WTC11 (cell line): ENCODE measurements at places on chromosomes 2 and 18.

GRCh38 chr2:179898873-179899272, 37.5 kb upstream of the ZNF385B start:
- DNase-seq = peak; percentile 67

- no peak for DNase-seq
These were observed 91.3 kb downstream of the ANTXR1 start for GRCh38 chr2:69104261-69104660.

GRCh38 chr2:154158101-154158500, 286.4 kb downstream of the GALNT13 start:
- DNase-seq = no peak

DNA sequence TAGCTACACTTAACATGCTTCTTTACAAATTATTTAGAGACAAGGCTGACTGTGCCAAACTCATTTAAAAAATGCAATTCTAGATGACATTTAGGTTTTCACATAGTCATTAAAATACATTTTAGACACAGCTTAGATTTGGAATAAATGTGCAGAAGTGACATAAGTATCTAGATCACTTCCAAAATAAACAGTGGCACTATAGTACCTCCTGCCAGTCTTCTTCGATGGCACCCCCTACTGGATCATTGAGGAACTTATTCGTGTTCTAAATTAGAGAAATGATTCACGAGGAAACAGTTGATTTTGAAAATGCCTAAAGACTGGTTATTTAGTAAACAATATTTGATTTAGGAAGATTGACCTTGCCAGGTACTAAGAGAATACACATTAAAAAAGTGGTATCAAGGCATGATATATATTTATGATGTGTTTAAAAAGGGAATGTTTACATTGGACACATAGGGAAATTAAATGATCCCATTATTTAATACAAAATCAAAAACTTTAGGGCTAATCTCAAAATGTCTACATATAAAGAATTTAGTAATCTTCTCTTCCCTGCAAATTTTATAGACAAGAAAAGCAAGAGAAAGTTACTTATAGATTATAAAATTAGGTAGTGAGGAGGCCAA, 323.9 kb downstream of the XIRP2 start:
- DNase-seq = peak; percentile 28

- DNase-seq = no peak
These were observed 90.0 kb downstream of the MAP3K20 start for GRCh38 chr2:173165443-173166238.

DNA sequence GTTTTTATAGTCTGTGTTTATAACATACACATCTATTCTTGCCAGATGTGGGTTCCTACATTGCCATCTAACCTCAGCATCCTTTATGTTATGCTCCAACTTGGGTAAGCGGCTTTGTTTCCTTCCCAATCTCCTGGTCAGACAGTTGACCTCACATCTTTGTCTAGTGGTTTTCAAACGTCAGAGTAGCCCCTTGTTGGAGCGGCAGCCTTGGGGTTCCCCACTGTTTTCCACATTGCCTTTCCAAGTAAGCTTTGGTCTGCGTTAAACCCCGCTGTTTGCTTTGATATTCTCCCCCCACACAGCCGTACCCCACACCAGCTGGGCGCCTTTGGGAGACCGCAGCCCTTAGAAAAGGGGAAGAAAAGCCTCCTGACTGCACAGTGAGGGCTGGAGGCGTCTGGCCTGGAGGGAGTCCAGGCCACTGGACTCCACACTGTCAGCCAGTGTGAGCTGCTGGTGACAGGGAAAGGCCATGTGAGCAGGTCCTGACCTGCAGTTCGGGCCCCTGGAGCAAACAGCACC, 83.3 kb downstream of the MALT1 start:
- DNase-seq = no peak

GRCh38 chr2:121055088-121055487, 229.9 kb downstream of the TFCP2L1 start:
- no peak for DNase-seq

DNA sequence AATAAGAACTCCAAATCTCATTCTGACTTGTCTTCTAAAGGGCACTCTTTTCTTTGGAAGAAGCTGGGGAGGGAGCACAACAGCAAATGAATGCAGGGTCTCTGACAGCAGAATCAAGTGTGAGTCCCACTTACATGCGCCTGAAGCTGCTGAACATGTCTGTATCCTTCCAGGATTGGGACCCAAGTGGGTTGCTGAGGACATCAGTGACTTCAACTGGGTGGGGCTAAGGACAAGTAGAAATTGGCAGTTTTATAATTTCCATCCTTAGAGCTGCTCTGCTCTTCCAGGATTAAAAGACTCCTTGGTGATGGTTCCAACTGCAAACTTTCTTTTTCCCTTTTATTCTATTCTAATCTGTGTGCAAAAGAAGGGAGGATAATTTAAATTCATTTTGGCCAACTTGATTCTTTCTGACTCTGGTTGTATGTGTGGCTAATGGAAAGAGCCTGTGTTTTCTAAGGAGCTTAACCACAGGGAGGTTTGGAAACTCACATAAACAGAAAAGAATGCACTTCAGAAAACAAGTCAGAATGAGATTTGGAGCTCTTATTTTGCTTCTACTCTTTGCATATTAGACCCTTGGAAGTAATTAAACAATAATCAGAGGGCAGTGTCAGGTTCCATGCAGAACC, 20.6 kb downstream of the ANTXR1 start:
- no peak for DNase-seq

GRCh38 chr2:69931832-69932595, 17.1 kb downstream of the MXD1 start:
- no peak for DNase-seq

GRCh38 chr2:16022548-16023240, 82.3 kb downstream of the MYCN start:
- DNase-seq = no peak

GRCh38 chr18:37570336-37570930, 4.8 kb upstream of the CELF4 start:
- DNase-seq = peak; percentile 43

DNA sequence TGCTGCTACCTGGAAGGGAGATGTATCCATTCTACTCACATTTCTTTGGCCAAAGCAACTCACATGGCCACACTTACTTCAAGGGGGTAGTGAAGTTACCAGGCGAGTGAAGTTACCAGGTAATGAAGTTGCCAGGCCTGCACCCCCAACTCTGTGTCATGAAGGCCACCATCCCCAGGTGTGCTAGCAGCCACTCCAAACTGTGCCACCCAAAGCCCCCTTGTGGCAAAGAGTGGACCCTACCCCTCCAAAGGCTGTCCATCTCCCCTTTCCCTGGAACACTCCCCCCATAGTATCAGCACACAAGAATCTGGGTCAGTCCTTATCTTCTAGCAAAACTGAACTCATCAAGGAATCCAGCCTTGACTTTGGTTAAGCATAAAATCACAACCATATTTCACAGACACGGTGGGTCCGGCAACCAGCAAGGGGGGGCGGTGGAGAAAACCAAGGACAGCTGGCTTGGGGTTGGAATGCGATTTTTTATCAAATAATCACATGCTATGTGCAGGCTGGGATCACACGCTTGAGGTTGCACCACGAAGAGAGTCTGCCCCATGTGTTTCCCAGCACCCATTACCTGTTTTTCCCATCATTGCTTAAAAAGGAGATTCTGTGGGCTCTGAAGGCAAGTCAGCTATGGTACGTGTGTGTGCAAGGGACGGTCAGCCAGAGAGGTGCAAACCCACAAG, 60.9 kb downstream of the ZFP36L2 start:
- peak; percentile 55 for DNase-seq

- no peak for DNase-seq
These were observed 19.2 kb downstream of the SPTBN1 start for GRCh38 chr2:54475285-54475684.

- no peak for DNase-seq
These were observed 4.5 kb upstream of the GAL3ST2 start for GRCh38 chr2:241772063-241772499.
